ENCODE measurements at places on chromosomes 4 and X.

- no peak overlapping the region for H3K27ac ChIP-seq
- no peaks in the 10 kb centered on the region for H3K27me3 ChIP-seq
- DNase-seq, result no peak
- H3K4me3 ChIP-seq, result no peak overlapping the region
- H3K36me3 ChIP-seq, result no peaks in the 10 kb centered on the region
- H3K4me1 ChIP-seq, result peaks cover 5% of the 10 kb centered on the region
Observed at GRCh38 chr4:48651914-48652313, 128.2 kb downstream of the FRYL start.

- H3K27ac ChIP-seq, result peak overlapping the region; percentile 68
- peaks cover 4% of the 10 kb centered on the region for H3K27me3 ChIP-seq
- H3K36me3 ChIP-seq, result no peaks in the 10 kb centered on the region
- peak overlapping the region; percentile 50 for H3K4me3 ChIP-seq
- no peak for DNase-seq
Observed at GRCh38 chrX:67544281-67545035, 637 bp downstream of the AR start.

GRCh38 chrX:77014377-77015372 lies 432.5 kb upstream of the FGF16 start:
- no peak for DNase-seq
- H3K27me3 ChIP-seq, result no peaks in the 10 kb centered on the region
- H3K36me3 ChIP-seq, result no peaks in the 10 kb centered on the region
- H3K27ac ChIP-seq, result no peak overlapping the region

DNA sequence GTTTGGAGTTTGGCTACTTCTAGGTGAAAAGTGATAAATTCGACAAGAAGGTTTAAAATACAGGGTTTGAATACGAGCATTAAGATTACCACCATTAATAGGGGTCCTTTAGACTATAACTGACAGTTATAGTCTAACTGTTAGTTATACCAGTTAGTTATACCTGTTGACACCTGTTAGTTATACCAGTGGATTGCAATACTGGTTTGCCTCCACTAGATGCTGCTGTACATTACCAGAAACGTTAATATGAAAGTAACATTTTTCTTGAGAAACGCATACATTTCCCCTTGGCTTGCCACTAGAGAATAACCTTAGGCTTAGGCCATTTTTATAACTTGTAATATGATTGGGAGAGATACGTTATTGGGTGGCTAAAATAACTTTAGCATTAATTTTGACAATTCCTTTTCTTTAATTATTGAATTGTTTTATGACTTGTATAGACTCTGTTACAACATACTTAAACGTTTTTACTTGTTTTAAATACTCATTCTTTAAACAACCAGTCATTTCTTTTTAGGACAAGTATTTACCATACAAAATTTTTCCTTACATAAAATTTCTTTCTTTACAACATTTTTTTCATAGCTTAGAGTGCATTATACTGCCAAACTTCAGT lies 911.2 kb downstream of the FSTL5 start:
- no peak overlapping the region for H3K4me3 ChIP-seq
- no peak overlapping the region for H3K27ac ChIP-seq
- no peaks in the 10 kb centered on the region for H3K36me3 ChIP-seq
- H3K4me1 ChIP-seq, result no peaks in the 10 kb centered on the region
- no peaks in the 10 kb centered on the region for H3K27me3 ChIP-seq
- DNase-seq, result no peak

GRCh38 chr4:123856689-123857545 lies 460.3 kb downstream of the SPRY1 start:
- H3K27me3 ChIP-seq, result no peaks in the 10 kb centered on the region
- peak overlapping the region; percentile 65 for H3K27ac ChIP-seq
- peak overlapping the region; percentile 45 for H3K4me3 ChIP-seq
